ENCODE measurements at places on chromosomes 2 and 18.
A peak's percentile ranks its signal among the peaks of the same experiment; 100 is the strongest.

DNA sequence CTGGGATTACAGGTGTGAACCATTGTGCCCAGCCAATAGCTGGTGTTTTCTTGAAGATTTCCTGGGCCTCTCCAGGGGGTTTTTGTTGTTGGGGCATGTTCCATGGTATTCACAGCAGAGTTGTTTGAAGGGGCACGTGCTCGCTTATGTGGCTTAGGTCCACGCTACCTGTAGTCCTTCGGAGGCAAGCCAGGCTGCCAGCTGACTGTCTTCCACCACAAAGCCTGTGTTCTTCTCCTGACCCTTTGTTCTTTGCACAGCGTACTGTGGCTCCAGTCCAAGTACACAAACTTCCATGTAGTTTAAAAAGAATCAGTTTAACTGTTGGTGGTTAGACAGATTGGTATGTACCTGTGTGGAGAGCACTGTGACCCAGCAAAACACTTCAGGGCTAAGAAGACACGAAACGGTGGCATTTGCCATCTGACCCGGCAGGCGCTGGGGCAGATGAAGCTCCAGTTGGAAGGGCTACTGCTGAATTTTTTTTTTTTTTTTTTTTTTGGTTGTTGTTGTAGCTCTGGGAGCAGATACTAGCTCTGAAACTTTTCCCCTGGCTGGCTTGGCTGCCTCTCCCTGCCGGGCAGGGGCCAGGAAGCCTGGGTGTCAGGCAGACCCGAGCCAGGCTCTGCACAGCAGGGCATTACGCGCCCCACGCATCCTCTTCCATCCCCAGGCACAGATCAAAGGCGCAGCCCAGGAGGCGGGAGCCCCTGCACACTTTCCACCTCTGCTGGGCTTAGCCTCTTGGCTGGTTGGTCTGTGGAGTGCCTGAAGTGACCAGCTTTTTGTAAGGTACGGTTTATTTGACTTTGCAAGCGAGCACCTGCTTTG is 5.7 kb downstream of the GREB1 start:
- DNase-seq, result no peak

- peak; percentile 54 for DNase-seq
Observed at GRCh38 chr2:222939208-222939856, 78.5 kb downstream of the ACSL3 start.

- peak; percentile 67 for DNase-seq
Observed at GRCh38 chr2:226771067-226771466, 28.6 kb downstream of the IRS1 start.

GRCh38 chr2:32136097-32136496 is 29.6 kb upstream of the SLC30A6 start:
- DNase-seq, result no peak

- no peak for DNase-seq
Observed at GRCh38 chr2:235201756-235202155, 249.9 kb downstream of the SH3BP4 start.

GRCh38 chr18:8990276-8991031 is 112.0 kb upstream of the NDUFV2 start:
- DNase-seq, result peak; percentile 92
